Colonic mucosa (tissue), 4 donors: ENCODE measurements at places on chromosomes 3 and 15. TPM values are rescaled to one million over a fixed set of nuclear protein-coding genes. Genes with fewer than 3 reads are reported as not detected.

Gene SAMMSON
- total RNA-seq = not detected

DNA sequence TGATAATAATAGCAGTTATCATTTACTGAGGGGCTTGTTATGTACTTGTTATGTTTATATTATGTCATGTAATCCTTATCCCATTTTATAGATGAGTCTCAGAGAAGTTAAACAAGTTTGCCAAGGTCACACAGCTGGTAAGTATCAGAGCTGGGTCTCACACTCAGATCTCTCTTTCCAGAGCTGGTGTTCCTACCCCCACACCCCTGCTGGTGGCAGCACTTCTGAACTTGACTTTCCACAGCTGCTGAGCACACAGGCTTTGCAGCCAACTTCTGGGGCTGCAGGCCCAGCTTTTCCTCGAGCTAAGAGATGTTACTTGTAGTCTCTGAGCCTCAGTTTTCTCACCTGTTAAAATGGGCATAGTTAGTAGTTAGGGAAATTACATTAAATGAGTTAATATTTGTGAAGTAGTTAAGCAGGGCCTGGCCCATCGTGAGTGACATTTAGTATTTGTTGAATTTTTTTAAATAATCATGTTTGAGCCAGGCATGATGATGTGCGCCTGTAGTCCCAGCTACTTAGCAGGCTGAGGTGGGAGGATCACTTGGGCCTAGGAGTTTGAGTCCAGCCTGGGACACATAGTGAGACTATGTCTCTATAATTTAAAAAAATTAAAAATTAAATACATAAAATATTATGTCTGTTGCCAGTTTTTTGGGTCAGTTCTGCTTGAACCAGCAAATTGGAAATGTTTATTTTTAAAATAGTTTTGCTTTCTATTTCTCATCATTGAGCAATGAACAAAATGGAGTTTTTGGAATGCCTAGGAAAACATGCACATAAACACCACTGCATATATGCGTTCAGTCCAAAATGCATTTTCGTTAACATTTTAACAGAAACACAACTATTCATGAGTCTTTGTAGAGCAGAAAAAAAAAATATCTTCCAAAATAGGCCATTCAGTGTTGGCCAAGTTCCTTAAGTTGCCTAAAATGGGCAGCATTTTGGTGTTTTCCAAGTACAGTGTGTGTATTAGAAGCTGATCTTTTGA, 87.3 kb downstream of the SMAD6 start:
- no peaks in the 10 kb centered on the region for H3K4me1 ChIP-seq
- H3K4me3 ChIP-seq = no peak overlapping the region
- H3K27ac ChIP-seq = no peak overlapping the region
- H3K27me3 ChIP-seq = no peaks in the 10 kb centered on the region
- DNase-seq = no peak

DNA sequence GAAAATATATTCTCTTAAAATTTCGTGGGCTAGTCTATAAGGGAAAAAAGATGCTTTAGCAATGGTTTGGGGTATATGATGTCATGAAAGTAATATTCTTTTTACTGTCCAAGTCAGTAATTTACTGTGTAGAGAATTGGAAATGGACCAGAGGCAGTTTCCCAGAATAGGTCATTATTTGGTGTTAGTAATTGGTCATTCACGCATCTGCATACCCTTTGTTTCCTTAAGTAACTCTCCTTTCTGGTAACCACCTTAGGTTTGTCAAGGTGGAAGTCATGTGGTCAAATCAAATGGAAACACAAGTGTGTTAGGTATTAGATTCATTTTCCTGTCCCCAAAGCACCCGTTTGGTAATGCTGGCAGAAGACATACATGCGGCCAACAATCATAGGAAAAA, 23.9 kb downstream of the FBXO22 start:
- no peaks in the 10 kb centered on the region for H3K4me1 ChIP-seq
- H3K27me3 ChIP-seq = no peaks in the 10 kb centered on the region

GRCh38 chr15:57296473-57297162, 79.7 kb upstream of the CGNL1 start:
- H3K4me1 ChIP-seq = no peaks in the 10 kb centered on the region
- no peak overlapping the region for H3K4me3 ChIP-seq
- DNase-seq = peak; percentile 54
- no peaks in the 10 kb centered on the region for H3K27me3 ChIP-seq

DNA sequence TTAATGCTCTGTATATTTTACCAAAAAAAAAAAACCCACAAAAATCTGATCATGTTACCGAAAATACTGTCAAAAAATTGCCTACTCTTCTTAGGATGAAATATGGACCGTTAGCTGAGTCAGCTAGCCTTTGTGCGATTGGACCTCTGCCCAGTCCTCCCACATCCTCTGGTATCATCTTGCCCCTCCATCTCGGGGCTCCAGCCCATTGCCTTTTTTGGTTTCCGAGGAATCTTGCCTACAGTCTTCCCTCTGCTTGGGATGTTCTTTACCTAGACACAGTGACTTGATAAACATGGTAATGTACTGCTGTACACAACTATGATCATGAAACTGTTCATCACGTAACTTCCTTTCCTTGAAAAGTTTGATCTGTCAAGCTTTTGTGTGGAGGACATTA, 371.4 kb downstream of the SV2B start:
- peaks cover 4% of the 10 kb centered on the region for H3K4me1 ChIP-seq
- DNase-seq = no peak
- H3K36me3 ChIP-seq = no peaks in the 10 kb centered on the region
- H3K27me3 ChIP-seq = no peaks in the 10 kb centered on the region
- no peak overlapping the region for H3K27ac ChIP-seq
- H3K4me3 ChIP-seq = no peak overlapping the region

Gene OIP5
- total RNA-seq = 5.7 TPM

Gene EFCAB12
- total RNA-seq = 0.47 TPM

Gene ECE2
- not detected for total RNA-seq

DNA sequence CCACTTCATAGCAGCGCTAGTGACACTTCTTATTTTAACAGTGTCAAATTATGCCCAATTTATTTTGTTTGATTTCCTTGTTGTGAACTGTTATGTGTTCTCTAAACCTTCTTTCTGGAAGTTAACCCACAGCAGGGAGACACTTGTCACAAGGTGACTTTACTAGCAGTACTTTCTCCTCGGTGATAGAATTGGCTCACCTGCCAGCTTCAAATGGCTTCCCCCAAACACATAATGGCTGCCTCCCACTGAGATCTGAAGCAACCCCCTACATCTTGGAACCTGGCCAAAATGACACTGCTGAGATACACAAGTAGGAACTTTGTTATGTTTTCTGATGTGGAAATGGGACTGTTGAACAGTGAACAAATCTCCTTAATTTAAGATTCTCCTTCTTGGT, 238.8 kb upstream of the DPH6 start:
- no peaks in the 10 kb centered on the region for H3K4me1 ChIP-seq
- no peak overlapping the region for H3K27ac ChIP-seq
- no peak for DNase-seq
- no peaks in the 10 kb centered on the region for H3K36me3 ChIP-seq
- no peak overlapping the region for H3K4me3 ChIP-seq
- H3K27me3 ChIP-seq = no peaks in the 10 kb centered on the region

DNA sequence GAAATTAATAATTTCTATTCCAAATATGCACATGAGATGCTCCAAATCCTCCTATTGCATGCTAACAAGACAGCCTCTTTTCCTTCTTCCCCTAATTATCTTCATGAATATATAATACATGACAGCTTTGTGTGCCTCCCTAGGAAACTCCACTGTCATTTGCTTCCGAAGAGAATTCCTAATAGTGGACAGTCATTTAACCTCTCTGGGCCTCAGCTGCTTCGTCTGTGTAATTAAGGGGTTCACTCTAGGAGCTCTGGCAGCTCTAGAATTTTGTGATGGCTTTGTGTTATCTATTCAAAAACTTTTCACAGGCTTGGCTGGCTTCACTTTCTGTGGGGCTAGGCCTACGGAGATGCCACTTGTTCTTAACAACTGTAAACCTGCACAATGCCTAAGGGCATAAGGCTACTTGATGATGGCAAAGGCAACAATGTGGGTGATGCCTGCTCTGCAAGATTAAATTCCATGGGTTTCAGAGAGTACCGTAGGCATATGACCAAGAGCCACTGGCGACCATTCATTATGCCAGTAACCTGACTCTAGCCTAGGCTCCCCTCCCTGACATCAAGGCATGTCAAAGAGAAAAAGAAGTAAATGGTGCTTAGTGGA, 333.8 kb upstream of the UMPS start:
- H3K27ac ChIP-seq = no peak overlapping the region
- H3K4me1 ChIP-seq = no peaks in the 10 kb centered on the region
- H3K4me3 ChIP-seq = no peak overlapping the region
- DNase-seq = no peak
